Activated CD4-positive, CD25-positive, alpha-beta regulatory T cell treated with anti-CD3 and anti-CD28 coated beads, Interleukin-2, amount 50 U/mL, for 24 hours (primary cell): ENCODE measurements at places on chromosomes 12 and 14.

GRCh38 chr12:122888232-122888752 is 7.6 kb downstream of the VPS37B start:
- peak; percentile 43 for ATAC-seq

- ATAC-seq, result no peak
These were observed 94.1 kb downstream of the SLC25A47 start for GRCh38 chr14:100416921-100417860.

DNA sequence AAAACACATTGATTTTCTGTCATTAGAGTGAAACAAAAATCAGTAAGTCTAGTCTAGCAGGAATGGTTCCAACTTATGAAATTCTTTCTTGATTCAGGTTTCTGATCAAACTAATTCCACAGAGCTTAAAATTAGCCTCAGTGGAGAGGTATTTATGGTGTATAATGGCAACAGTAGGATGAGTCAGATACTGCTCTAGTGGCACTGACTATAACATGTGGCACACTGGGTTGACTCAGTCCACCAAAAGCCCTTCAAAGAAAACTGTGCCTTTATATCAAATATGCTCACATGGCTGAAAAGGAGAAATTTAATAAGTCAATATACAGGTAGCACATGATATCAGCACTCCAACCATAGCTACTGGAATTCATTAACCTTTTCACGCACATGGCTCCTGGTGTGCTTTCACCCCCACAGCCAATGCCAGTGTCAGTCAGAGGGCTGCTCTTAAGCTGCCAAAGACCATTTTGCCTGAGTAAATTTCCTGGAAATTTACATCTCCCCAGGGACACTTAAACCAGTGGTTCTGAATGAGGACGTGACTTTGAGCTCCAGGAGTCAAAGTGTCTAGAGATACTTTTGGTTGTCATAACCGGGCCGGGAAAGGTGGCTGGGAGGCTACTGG is 21.7 kb upstream of the CATSPERB start:
- no peak for ATAC-seq

GRCh38 chr14:105201925-105202513 is 20.9 kb upstream of the NUDT14 start:
- peak; percentile 29 for ATAC-seq

- peak; percentile 52 for ATAC-seq
These were observed 6.2 kb downstream of the FOXJ2 start for GRCh38 chr12:8038659-8039114.

DNA sequence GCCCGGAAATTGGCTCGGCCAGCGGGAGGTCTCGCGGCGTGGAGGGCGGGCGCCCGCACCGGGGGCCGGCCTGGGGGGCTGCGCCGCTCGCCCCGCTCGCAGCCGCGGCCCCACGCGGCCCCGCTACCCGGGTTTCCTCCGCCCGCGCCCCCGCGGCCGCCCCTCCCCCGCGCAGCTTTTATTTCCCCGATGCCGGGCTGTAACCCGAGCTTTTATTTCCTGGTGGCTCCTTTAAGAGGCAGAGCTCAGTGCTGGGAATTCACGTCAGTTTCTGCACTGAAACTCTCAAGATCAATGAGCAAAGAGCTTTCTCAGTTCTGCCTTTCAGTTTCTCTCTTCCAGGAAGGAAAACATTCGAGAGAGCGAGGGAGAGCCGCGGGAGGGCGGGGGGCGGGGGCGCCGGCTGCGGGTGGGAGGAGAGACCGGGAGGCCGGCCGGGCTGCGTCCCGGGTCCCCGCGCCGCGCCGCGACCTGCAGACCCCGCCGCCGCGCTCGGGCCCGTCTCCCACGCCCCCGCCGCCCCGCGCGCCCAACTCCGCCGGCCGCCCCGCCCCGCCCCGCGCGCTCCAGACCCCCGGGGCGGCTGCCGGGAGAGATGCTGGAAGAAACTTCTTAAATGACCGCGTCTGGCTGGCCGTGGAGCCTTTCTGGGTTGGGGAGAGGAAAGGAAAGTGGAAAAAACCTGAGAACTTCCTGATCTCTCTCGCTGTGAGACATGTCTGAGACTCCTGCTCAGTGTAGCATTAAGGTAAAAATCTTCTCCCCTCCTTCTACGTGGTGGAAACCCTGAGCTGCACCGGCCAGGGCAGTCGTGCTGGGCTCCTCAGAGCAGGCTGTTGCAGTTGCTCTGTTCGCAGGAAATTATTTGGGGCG is at the start of gene ETV6:
Gene ETV6, plus strand, starts transcription at position 262 of the 873 bp plus-strand sequence. Its CDS starts 454 bp downstream, at position 716.
- ATAC-seq, result peak; percentile 69

GRCh38 chr14:101737414-101738339 is 23.8 kb upstream of the PPP2R5C start:
- no peak for ATAC-seq

GRCh38 chr12:120041386-120042231 is 52.6 kb downstream of the BICDL1 start:
- peak; percentile 27 for ATAC-seq

- no peak for ATAC-seq
These were observed 870 bp upstream of the TBPL2 start for GRCh38 chr14:55441286-55441685.

GRCh38 chr12:4388662-4389061 is 9.2 kb upstream of the FGF23 start:
- ATAC-seq, result no peak

DNA sequence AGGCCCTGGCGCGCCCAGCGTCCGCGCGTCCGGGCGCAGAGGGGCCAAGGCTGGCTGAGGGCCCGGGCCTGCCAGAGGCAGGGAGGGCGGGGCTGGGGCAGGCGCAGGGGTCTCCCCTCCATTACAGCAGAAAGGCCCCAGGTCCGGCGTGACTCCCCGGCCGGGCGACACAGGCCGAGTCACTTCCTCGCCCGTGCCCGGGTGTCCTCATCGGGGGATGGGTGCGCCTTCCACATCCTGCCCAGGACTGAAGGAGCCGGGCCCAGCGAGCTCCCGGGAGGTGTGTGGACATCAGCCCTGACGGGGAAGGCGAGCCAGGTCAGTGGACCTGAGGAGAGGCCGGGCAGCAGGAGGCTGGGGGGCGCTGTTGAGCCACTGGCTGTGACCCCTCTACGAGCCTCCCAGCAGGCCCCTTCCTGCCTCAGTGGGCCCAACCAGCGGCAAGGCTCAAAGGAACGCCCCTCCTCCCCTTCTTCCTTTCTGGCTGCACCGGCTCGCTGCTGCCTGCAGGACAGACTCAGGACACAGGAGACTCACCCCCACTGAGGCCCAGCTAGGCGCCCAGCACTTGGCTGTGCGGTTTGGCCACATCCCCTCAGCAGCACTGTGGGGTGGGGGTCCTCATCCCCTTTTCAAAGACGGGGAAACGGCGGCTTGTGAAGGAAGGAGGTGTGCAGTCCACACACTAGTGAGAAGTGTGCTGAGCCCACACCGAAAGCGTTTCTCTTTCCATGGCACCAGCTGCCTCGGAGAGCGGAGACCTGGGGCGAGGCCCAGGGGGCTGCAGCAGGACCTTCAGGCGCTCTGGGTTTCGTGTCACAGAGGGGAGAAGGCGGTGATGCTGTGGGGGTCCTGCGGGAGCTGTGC is 606 bp downstream of the TNFAIP2 start:
- ATAC-seq, result no peak
